HS-5 (cell line): ENCODE measurements at places on chromosomes 3 and 15.

DNA sequence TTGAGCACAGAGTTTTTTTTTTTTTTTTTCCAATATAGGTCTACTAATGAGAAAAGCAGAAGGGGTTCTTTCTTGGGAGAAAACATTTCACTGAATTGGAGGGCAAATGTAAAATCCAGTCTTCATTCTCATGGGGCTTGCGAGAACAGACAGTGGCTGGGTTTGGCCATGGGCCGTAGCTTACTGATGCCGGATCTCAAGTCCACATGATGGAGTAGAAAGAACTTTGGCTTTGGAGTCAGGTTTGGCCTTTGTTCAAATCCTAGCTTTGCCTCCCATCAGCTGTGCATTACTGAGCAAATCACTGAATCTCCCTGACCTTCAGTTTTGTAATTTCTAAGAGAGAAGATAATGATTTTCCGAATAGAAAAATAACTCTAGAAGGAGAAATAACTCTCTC, 59.7 kb downstream of the LMCD1 start:
- DNase-seq = no peak

DNA sequence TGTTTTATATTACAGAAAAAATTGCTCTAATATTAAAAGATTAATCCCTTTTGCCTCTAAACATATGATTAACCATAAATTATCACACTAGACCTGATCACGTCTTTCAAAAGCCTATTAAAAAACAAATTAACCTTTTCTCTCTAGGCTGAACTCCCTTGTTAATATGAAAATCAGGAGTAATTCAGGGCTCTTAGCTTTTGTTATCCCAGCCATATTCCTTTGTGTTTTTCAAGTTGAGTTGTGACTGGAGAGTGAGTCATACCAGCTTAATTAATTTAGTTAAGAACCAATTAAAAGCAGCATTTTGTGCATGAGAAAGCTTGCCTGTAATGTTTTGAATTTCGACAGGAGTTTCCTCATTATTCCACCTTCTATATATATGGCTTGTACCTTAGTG, 385.8 kb downstream of the VGLL3 start:
- no peak for DNase-seq

DNA sequence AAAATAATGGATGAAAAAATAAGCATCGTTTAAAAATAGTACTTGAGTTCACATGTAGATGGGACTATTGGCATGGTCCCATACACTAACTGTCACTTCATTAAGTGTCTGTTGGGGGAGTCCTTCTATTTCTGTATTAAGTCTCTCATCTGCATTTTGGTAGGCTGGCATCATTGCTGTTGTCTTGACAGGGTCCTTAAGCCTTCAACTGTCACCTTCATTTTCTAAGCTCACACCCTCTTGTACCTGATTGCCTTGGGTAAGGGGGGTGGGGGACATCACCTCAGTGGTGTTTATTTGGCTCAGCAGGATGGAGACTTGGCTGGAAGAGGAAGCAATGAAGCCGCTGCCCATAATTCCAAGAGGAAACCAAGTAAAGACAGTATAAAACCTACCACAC, 202.0 kb upstream of the VEPH1 start:
- no peak for DNase-seq

DNA sequence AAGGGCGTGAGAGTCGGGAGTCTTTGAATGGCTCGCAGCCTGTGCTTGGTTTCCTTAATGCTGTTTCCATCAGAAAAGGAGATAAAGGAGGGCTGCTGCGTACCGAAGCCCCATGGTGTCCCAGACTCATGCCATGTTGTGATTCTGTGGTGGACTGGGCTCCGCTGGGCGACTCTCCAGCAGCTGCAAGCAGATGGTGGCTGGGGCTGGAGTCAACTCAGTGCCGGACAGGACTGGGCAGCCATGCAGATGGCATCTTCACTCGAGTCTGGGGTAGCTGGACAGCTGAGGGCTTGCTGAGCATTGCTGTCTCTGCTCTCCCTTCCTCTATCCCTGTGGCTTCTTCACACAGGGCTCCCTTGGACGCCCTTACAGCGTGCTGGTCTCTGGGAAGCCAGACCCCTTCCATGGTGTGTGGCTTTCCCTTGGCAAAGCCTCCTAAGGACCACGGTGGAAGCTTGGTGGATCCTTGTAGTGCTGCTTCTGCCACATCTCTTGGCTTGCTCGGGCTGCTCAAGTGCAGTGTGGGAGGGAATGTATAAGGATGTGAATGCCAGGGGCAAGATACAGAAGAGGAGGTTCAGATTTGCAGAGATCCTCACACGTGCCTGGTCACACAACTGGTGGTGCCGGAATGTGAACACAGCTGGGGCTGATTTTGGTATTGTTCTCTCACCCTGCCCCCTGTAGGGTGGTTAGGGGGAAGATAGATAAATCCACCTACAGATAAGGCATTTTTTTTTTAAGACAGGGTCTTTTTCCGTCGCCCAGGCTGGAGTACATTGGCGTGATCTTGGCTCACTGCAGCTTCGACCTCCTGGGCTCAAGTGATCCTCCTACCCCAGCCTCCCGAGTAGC, 9.0 kb downstream of the NIPA1 start:
- no peak for DNase-seq

- DNase-seq = no peak
Observed at GRCh38 chr15:73982222-73982962, 9.7 kb downstream of the STOML1 start.

DNA sequence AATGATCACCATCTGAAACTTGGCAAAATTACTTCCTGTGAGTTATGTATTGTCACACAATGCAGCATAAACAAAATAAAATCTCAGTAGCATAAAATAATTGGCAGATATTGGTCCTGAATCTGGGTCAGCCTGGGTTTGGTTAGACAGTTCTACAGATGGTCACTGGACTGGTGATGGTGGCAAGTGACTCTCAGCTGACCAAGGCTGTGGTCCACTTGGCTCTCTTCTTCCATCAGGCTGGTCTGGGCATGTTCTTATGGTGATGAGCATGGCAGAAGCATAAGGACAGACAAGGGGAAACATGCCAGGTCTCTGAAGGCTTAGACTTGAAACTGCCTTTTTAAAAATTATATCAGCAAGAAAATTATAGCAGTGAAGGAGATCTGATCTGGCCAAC, 1205.0 kb upstream of the EPHA6 start:
- DNase-seq = no peak
